Dermis microvascular lymphatic vessel endothelial cell (primary cell): ENCODE measurements at places on chromosomes 4 and X. TPM values are rescaled to one million over a fixed set of nuclear protein-coding genes. Genes with fewer than 3 reads are reported as not detected.

GRCh38 chrX:56762220-56762619 lies 33.2 kb downstream of the NBDY start:
- DNase-seq: no peak

- no peak for DNase-seq
Observed at GRCh38 chr4:82517043-82517442, 44.7 kb downstream of the TMEM150C start.

The FOXR2 gene
- not detected in 2 replicates for total RNA-seq

DNA sequence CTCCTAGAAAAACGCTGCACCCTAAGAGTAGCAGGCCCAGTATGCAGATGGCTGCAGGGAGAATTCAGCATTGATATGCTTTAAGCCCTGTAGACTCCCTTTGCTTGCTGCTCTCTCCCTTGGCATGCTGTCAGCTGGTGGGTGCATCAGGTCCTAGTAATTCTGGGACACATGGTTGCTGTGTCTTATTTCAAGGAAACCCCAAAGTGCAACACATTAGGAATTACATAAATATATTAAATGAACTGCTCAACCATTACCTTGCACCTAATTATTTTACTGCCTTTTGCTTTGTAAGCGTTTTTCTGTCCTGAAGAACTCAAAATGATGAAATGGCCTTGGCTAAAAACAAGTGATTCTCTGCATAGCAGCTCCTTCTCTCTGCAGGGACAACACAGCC lies 516.3 kb downstream of the ZIC3 start:
- DNase-seq: no peak

GRCh38 chr4:177740563-177740962 lies 298.3 kb upstream of the AGA start:
- DNase-seq: no peak

The SUPT20HL2 gene
- not detected in 2 replicates for total RNA-seq

The FMR1NB gene
- total RNA-seq: not detected in 2 replicates

GRCh38 chrX:17067534-17067933 lies 121.1 kb downstream of the REPS2 start:
- no peak for DNase-seq

- peak; percentile 15 for DNase-seq
Observed at GRCh38 chr4:127686658-127687057, 43.5 kb upstream of the SLC25A31 start.

DNA sequence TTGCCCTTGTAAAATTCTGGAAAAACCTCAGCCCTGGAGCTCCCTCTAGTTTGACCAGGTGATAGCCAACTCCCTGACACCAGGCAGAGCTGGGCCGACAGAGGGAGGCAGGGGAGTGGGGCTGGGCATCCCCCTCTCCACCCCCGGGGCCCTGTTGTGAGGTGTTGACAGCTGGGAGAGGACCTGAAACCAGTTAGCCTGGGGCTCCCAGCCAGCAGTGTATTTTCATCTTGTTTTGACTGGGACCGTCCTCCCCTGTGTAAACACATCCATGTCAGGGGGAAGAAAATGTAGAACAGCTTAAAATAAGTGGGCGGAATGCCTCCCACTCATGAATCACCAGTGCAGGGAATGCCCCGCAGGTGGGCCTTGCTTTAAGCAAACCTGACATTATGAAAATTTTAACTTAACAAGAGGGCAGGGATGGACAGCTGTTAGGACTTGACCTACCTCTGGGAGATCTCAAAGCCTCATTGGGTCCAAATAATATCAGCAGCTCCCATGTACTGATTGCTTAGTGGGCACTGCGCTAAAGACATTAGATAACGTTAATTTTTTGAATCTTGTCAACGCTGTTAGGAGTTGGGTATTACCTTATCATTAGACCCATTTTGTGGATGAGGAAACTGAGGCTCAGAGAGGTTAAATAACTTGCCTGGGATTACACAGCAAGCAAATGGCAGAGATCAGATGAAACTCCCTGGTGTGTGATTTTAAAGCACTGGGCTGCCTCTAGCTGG lies 45.9 kb downstream of the TSC22D3 start:
- DNase-seq: peak; percentile 50

DNA sequence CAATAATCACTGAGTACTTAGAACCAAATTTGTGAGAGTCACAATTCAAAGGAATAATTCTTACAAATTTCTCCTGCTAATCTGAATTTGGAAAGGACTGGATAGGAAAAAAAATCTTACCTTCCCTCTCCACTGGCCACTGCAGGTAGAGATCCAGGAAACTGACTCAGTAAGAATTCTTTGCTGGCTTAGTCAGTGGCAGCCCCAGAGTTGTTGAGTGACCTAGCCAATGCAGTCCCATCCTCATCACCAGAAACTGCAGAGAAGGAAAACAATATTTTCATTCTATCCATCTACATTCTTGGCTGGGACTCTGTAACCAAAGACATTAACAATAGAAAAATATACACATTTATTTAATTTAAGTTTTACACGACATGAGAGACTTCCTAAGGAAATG lies 572.0 kb downstream of the ADGRL3 start:
- DNase-seq: no peak

The HTN1 gene
- 0.26 TPM in 1 of 2 replicates, not detected in the other for total RNA-seq

The MID1 gene
- total RNA-seq: 25.9 and 50.3 TPM in 2 replicates

DNA sequence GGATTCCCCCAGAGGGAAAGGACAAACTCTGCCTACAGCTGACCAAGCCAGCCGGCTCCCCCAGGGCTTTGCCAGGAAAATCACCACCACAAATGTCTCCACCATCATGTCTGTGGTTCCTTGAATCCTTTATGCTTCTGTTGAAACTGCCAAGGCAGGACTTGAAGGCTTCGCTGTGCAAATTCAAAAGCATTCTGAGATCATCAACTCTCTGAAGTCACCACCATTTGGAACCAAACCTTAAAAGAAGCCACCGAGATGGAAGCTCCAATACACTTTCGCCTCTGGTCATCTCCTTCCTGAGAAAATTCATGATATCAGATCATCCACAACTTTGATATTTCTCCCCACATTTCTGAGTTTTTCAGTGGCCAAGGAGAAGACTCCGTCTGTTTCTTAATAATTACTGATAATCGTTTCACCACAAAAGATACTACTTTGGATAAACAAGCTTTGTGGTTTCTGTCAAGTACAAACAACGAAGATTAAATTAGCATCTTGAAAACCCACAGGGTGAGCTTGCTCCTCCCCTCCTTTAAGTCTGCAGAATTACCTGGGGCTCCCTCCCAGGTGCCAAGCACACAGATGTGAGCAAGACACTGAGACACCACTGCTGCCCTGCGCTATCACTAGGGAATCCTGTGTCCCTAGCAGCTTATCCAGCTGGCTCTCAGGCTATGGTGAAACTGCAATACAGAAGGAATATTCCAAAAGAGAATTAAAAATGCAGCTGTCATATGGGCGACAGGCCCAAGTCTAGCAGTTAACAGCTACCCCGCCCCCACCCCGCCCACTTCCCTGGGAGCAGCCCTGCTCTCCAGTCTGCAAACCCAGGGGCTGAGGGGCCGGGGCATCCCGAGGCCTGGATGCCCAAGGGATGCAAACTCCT lies 125.0 kb upstream of the TBL1X start:
- DNase-seq: no peak

The MAGEB2 gene
- total RNA-seq: not detected in 2 replicates

- DNase-seq: no peak
Observed at GRCh38 chr4:110224142-110224541, 25.7 kb upstream of the ELOVL6 start.

GRCh38 chrX:15497865-15498264 lies 2.7 kb upstream of the BMX start:
- DNase-seq: peak; percentile 76

The MAGEA2 gene
- not detected in 2 replicates for total RNA-seq

DNA sequence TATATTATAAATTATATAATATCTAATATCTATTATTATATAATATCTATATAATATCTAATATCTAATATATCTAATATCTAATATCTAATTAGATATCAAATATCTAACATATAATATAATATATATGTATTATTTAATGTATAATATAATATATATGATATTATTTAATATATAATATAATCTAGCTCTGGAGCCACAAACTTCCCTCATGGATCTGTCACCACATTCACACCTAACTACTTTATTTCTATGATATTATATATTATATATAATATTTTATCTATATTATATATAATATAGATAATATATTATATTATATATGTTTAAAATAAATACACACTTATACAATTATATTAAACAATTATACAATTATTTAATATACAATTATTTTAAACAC lies 667.5 kb downstream of the KCTD8 start:
- no peak for DNase-seq

DNA sequence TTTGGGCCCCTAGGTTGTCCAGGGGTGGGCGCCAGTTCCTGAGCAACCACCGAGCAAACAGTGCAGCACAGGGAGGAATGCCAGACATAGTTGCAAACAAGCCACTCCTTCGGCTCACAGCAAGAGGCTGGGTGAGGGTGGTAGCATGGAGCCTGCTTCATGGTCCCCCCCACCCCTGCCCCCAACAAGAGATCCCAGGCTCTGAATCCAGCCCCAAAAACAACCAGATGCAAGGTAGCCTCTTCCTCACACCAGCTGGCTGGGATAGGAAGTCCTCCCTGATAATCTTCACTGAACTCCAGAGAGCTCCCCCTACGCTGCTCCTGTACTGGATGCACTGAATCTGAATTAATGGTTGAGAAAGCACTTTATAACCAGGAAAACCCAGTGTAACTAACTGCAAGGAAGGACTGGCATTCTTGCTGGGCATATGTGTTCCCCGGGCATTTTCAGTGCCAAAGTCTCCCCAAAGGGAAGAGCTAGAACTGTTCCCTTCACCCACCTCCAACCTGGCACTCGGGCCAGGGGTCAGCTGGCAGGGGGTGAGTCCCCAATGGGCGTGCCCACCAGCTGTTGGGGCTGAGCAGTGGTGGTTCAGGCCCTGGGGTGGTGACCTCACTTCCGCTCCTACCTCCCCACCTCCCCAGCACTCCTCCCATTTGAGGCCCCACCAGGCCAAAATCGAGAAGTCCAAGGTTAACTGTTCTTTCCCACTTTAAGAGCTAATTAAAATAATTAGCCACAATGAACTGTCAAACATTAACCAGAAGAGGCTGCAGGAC lies 1.5 kb downstream of the ELF4 start:
- DNase-seq: no peak

DNA sequence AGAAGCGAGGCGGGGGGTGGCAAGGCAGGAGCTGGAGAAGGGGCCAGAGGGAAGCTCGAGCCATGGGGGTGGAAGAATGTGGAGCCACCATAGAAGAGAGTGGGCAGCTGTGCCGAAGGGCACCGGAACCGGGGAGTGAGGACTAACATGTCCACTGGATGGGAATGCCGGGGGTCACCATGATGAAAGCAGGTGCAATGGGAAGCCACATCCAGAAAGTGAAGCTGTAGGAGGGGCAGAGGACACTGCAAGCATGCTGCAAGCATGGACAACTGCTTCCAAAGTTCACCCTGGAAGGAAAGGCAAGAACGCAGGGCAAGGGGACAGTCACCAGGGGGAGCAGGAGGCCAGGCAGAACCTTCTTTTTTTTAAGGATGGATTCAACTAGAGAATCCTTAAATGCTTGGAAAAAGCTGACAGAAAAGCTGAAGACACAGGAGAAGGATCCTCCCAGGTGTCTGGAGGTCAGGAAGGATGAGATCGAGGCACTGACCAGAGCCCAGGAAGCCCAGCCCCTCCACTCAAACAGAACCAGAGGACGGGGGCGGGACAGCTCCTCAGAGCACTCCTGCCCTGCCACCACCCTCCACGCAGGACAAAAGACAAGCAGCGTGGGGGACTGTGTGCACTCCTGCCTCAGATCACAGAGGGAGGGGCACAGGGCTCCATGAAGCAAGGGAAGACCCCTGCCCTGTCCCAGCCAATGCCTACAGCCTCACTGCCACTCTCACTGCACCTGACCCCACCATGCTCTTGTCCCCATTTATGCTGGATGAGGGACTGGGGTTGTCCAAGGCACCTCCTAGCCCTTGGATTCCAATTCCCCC lies 169.2 kb downstream of the AFAP1 start:
- DNase-seq: no peak

The HEPH gene
- total RNA-seq: 4.1 and 8.3 TPM in 2 replicates

DNA sequence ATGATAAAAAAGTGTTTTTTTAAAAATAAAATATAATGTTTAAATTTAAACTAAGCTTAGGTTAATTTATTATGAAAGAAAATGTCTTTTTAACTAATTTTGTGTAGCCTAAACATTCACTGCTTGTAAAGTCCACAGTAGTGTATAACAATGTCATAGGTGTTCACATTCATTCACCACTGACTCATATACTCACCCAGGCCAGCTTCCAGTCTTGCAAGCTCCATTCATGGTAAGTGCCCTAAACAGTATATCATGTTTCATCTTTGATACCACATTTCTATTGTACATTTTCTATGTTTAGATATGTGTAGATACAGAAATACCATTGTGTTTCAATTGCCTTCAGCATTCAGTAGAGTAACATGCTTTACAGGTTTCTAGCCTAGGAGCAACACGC lies 530.3 kb downstream of the EPHA5 start:
- no peak for DNase-seq

The GAGE13 gene
- total RNA-seq: not detected in 2 replicates

DNA sequence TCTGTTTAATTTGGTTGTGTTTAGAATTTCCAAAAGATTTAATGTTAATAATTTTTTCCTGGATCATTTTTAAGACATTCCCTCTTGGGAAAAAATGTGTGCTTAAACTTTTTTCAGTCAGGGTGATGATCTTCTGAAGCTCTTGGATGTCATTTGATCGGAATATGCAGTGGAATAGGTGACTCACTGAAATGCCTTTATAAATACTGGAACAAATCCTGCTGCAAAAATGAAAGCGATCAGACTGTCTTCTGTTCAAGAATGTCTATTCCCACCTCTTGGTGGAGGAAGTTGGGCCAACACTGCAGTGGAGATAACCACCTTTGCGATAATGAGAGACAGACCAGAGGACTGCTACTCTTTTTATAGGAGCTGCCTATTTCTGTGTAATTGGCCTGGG lies 46.7 kb downstream of the LARP1B start:
- DNase-seq: no peak

DNA sequence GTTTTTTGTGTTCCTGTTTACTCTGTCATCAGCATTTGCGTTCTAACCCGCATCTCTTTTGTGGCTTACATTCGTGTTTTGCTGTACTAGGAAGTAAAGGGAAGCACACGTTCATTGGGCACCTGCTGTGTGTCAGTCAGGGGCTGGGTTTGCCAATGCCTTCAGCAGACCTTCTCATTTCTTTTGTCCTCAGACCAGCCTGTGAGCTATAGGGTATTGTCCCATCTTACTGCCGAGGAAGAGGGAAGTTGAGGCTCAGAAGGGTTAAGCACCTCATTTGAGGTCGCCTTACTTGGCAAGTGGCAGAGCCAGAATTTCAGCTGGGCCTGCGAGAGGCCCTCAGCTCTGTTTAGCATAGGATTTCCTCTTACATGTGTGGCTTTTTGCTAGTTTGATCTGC lies 8.7 kb downstream of the TBC1D14 start:
- no peak for DNase-seq

- no peak for DNase-seq
Observed at GRCh38 chr4:167555338-167556022, 321.2 kb upstream of the SPOCK3 start.

DNA sequence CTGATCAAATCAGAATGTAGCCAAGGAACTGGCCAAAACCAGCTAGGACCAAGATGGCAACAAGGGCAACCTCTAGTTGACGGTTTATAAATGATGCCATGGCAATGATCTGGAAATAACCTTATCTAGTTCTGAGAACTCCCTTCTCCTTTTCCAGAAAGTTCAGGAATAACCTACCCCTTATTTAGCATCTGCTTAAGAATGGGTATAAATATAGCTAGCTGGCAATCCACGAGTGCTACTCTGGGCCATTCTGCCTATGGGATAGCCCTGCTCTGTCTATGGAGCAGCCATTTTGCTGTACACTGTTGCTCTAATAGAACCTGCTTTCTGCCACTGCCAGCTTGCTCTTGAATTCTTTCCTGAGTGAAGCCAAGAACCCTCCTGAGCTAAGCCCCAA lies 184.4 kb upstream of the TBC1D9 start:
- no peak for DNase-seq
